ENCODE measurements at places on chromosomes 11 and 22. TPM values are rescaled to one million over a fixed set of nuclear protein-coding genes. Genes with fewer than 3 reads are reported as not detected.

Gene KCTD14
- total RNA-seq: 1.6 TPM

Gene SPON1
- total RNA-seq: not detected

Gene GAL3ST3
- total RNA-seq: not detected

Gene HEPHL1
- total RNA-seq: not detected

Gene OR5B21
- total RNA-seq: not detected

Gene PATE2
- not detected for total RNA-seq

Gene XKR3
- not detected for total RNA-seq

Gene SYT13
- 5.9 TPM for total RNA-seq

Gene PDXP
- total RNA-seq: 13.6 TPM

Gene SHANK2
- total RNA-seq: 7.0 TPM

Data from A549 treated with dexamethasone at 1 μM for 4 hours (cell line).